NCI-H774 (cell line): ENCODE measurements at places on chromosomes 7 and 10.

GRCh38 chr10:17431871-17432311 is 22.5 kb downstream of the ST8SIA6 start:
- no peak for DNase-seq

DNA sequence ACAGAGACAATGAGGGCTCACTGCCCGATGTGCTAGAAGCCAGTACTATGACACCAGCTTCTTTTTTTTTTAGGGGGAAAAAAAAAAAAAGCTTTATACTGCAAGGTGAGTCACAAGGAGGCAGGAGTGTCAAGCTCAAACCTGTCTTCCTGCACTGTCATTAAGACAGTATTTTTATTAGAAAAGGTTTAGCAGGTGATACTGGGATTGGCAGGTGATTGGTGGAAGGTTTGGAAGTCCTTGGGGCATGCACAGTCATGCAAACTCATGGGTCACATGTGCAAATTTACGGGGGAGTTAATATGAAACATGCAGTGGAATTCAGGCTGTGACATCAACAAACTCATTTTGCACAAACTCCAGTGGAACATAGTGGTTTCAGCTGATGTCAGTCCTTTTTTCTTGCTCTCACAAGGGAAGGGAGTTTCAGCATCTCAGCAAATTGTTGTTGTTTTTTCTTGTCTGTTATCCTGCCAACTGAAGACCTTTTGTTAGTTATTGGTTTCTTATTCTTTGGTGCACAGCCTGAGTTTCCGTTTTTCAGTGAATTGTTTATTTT is 530.6 kb downstream of the ANKRD7 start:
- no peak for DNase-seq

GRCh38 chr7:67758551-67758950 is 761.9 kb downstream of the TYW1 start:
- DNase-seq: no peak

GRCh38 chr10:86306628-86307278 is 59.8 kb downstream of the GRID1 start:
- no peak for DNase-seq

DNA sequence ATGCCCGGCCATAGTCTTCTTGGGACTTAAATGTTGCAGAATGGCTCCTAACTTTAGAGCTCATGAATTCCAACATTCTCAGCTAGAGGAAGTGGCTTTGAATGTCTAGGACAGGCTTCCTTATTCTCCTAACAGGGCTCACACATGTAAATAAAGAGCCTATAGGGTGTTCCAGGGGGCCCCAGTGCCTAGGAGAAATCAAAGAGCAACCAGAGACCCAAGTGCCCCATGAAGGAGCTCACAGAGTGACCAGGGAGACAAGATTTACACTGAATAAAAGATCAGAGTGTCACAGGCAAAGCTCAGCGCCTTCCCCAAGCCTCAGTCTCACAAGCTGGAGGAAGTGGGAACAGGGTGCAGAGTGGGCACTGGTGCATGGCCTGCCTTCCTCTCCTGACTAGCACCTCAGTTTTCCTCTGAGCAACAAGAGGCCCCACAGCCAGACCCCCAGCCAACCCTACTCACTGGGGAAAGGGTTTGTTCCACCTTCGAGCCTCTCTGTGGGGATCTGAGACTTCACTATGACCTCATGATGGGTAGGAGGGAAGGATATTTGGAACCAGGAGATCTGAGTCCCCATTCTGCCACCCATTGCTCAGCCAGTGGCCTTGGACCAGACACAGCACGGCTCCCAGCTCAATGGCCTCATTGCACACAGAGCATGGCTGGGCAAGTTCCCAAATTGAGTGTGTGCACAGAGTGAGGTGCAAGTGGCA is 16.0 kb downstream of the TMEM273 start:
- DNase-seq: no peak

DNA sequence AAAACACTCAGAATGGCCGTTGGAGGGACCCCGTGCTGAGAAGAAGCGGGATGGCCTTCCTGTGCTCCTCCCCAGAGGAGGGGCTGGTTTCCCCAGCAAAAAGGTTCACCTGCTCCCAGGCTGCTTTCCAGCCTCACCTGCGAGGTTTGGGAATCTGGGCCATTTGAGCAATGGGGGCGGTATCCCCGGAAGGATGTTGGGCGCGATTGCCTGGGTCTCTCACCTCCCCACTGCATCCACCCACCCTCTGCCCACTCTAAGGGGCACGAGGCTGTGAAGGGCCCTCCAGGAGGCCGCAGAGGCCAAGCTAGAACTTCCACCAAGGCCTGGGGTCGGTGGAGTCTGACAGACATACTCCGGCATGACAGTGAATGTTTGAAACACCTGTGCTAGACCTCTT is 147.6 kb downstream of the PAXIP1 start:
- no peak for DNase-seq

DNA sequence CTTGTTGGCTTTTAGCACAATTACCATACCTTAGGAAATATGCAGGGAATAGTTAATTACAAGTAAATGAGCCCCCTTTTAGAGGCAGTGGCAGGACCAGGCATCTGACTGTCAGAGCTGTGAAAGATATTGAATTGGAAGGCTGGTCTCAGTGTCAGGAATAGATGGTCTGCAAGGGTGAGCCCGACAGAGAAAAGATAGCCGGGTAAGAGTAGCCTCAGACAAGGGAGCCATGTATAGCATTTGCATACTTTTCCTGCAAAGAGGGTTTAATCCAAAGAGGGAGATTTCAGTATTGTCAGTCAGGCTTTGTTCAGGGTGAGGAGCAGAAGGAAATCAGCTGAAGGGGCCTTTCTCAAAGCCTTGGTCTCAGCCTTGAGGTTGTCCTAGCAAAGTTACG is 128.9 kb upstream of the FZD1 start:
- DNase-seq: no peak

DNA sequence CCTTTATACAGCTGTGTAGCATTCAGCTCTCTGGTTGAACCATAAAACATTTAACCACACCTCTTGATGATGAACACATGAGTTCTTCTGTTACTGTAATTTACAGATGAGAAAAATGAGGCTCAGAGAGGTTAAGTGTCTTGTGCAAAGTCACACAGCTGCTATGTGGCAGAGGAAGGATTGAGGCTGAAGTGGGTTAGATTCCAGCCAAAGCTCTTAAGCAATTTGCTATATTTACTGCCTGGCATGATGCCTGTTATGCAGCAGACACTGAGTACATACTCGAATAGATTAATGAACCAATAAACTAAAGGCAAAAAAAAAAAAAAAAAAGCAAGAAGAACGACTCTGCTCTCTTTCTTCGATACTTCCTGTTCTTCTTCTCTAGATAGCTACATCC is 35.7 kb downstream of the GFRA1 start:
- DNase-seq: no peak

DNA sequence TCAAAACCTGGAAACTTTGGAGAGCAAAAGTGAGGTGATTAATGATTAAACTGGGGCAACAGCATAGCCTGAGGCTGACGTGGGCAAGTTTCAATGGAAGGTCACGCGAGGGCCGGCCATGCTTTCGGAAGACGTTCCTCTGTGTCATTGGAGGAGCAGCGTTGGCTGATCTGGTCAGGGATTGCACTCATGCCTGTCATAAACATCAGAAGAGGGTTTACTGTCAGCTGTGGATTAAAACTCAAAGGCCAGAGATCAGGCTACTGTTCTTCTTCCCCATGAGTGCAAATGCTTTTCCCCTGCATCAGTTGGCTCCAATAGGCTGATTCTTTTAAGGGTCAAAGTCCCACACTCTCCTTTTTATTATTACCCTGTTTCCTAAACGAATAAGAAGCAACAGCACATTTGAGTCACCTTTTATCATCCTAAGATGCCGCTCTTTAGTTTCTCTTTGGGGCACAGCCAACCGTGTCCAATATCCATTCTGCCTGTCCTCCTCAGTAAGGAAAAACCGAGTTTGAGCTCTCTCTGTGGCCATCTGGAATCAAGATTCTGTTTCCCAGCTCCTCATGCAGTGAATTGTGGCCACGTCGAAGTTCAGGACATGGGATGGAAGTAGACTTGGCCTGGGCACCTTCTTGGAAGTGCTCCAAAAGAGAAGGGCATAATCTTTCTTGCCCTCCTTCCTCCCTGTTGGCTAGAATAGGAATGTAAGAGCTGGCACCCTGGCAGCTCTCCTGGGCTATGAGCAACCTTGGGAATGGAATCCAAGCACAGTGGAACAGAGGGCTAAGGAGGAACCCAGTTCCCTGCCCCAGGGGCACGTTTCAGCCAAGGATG is 62.5 kb upstream of the INSIG1 start:
- DNase-seq: no peak

DNA sequence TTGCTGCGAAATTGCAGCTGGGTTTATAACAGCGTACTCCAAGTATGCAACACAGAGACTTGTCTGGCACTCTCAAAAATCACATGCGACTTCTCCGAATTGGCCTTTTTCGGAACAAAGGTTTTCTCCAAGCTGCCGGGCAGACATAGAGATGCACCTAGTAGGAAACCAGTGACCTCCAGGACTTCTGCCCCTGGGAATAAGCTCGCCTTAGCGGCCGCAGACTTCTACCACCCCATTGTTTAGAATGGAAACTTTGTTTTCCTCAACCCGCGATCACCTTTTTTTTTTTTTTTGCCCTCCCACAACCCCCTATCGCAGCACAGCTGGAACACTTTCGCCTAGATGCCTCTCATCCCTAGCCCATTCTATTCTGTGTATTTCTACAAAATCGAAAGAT is 4.9 kb upstream of the HOXA10 start:
- no peak for DNase-seq

GRCh38 chr10:33333260-33334101 is 986 bp downstream of the NRP1 start:
- DNase-seq: no peak

GRCh38 chr10:83961620-83962019 is 177.7 kb upstream of the GHITM start:
- no peak for DNase-seq

DNA sequence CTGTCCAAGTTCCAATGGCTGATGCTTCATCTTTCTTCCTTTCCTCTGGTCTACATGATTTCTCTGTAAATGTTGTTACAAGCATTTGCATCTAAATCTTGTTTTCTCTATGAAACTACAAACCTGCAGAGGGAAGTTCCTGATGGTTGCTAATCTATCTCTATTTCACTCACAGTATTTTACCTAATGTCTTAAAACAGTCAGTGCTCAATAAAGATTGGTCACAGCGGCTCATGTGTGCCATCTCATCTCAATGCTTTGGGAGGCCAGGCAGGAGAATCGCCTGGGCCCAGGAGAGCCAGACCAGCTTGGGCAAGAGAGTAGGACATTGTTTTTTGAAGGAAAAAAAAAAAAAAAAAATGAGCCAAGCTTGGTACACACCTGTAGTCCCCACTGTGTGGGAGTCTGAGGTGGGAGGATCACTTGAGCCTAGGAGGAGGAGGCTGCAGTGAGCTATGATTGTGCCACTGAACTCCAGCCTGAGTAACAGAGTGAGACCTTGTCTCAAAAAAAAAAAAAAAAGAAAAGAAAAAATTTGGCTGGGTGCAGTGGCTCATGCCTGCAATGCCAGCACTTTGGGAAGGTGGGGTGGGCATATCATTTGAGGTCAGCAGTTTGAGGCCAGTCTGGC is 71.3 kb upstream of the ARMC3 start:
- no peak for DNase-seq

DNA sequence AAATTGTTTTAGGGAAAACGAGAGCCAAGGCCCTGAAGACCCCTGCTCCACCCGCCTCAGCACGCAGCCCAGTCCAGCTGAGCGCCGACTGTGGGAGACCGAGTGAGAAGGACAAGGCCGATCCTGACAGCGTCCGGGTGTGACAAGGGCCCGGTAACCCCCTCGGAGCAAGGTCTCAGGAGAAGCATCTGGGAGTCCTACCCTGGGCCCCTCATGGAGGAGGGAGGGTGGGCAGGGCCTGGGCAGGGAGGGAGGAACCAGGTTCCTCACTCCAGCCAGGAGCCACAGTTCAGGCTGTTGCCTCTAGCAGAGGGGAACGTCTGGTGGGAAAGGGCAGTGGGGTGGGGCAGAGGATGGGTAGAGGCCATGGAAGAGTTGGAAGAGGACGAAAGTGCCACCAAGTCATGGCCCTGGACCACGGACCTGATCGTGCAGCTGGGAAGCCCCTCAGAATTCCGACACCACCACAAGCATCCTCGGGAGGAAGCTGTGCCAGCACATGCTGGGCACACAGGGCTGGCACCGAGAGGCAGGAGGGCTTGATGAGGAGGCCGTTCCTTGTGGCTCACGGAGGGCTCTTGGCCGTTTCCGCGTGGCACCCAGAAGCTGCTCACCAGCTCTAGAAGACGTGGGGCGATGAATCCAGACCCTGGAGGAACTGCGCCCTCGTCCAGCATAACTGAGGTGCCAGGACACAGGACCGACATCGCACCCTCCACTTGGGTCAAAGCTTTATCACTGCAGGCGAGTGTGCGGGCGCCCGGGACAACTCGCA is 2.2 kb upstream of the KNDC1 start:
- no peak for DNase-seq

- DNase-seq: no peak
Observed at GRCh38 chr10:82288461-82288881, 413.5 kb downstream of the NRG3 start.

GRCh38 chr10:120555436-120555835 is 98.4 kb downstream of the PLPP4 start:
- DNase-seq: no peak

- DNase-seq: no peak
Observed at GRCh38 chr7:47142169-47142866, 439.6 kb downstream of the TNS3 start.

DNA sequence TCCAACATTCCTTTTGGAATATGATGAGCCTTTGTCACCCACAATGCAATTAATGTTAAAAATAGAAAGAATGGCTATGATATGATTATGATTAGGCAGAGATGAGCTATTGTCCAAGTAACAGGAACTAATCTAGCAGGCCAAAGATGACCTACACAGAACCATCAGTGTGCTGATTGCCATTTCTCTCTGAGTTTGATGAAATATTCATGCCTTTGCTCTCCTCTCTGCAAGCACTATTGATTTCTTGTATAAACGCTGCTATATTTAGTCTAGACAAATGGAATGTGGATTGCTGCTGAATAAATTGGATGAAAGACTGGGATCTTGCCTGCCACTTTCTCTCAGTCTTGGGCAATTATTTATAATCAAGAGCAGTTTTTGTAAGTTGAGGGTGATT is 85.4 kb downstream of the HDAC9 start:
- DNase-seq: no peak

DNA sequence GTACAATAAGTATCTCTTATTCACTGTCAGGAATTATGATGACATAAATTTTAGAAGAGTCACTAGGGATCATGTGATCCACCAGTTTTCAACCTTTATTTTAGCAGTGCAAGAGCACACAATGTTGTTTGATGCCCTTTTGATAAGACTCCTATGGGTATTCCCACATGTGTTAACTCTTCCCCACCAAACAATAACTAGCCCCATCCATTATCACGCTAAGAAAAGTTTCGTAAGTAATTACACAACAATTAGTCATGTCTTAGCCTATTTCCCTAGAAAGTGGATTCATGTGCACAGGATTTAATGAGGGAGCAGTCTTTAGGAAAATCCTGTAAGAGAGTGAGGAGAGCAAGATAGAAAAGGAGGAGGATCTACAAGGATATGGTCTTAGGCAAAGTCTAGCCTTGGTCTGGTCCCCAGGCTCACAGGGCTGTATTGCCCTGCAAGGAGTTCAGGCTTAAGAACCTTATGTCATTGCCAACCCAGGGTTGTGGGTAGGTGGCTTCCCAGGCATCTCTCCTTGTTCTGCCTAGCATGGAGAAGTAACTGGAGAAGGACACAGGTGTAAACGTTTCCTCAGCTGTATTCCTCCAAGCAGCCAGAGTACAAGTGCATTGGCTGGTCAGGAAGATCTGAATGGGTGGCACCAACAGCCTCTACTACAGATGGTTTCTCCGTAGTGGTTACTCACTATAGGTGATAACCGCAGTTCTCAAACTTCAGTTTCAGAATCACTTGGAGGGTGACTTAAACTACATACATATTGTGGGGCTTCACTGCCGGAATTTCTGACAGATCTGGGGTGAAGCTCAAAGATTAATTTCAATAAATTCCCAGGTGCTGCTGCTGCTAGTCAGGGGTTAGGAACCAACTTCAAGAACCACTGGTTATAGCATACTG is 574.5 kb downstream of the SUGCT start:
- DNase-seq: no peak
